CD8-positive, alpha-beta T cell (primary cell): ENCODE measurements at places on chromosomes 2 and 18. TPM values are rescaled to one million over a fixed set of nuclear protein-coding genes. Genes with fewer than 3 reads are reported as not detected.

- DNase-seq: no peak
Measured at GRCh38 chr2:189203177-189203799, 23.7 kb upstream of the COL5A2 start.

GRCh38 chr2:180322781-180323180 is 315.7 kb upstream of the CWC22 start:
- DNase-seq: no peak

- DNase-seq: no peak
Measured at GRCh38 chr2:203432811-203433210, 102.3 kb downstream of the RAPH1 start.

- DNase-seq: no peak
Measured at GRCh38 chr18:2893056-2893455, 46.2 kb downstream of the EMILIN2 start.

DNA sequence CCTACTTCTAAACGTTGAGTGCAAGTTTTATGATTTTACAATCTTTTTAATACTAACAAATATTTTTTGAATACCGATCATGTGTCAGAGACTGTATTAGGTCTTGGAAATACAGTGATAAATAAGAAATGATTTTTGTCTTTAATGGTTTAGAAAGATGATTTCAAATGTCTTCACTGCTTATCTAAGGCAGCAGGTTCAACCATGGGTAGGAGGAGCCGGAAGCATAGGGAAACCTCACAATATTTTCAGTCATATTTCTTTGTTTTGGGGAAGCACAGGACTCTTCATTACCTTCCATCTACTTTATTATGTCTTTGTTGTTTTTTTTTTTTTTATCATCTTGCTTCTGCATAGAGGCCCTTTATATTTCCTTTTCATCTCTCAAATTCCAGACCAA is 165.2 kb upstream of the EPC2 start:
- no peak for DNase-seq

DNA sequence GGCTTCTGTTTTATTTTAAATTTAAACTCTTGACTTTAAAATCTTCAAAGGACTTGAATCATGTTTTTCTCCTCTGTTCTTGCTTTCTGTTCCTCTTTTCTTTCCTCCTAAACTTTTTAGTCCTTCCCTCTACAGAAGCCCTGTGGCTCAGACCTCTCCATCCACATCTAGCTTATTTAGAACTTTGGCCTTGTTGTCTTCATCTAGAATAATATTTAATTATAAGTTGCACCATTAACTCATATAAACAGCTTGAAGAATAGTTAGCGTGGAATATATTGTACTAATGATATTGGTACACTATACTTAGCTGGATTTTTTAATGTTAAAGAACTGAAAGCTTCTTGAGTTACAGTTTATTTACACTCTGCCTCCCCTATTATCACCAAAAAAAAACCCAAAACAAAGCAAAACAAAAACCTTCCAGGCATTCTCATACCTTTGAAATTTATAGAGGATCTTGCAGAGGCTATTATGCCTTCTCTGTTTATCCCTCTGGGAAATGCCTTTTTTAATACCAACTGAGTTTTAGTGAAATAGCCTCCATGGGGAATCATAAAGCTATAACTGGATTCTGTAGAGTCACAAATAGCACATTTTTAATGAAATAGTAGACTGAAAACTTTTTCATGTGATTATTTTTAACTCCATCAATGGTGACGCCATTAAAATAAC is 9.2 kb upstream of the CCDC141 start:
- DNase-seq: no peak

GRCh38 chr2:121476684-121477083 is 54.0 kb upstream of the RNU4ATAC start:
- DNase-seq: no peak

DNA sequence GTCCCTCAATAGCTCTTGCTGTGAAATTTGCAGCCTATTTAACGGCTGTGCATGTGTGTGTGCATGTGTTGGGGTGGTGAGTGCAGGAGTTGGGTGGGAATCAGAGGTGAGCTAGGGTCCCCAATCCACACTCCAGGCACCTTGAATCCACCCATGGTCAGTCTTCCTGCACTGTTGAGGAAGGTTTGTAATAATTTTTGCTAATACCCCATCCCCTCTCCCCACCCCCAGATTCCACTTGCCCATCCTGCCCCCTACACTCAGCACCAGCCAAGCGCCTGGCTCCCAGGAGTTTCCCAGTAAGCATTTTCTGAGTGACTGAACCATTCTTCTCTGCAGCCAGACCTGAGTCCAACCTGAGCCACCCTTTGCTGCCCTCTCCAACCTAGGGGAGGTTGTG is 208.4 kb upstream of the RAB12 start:
- DNase-seq: no peak

DNA sequence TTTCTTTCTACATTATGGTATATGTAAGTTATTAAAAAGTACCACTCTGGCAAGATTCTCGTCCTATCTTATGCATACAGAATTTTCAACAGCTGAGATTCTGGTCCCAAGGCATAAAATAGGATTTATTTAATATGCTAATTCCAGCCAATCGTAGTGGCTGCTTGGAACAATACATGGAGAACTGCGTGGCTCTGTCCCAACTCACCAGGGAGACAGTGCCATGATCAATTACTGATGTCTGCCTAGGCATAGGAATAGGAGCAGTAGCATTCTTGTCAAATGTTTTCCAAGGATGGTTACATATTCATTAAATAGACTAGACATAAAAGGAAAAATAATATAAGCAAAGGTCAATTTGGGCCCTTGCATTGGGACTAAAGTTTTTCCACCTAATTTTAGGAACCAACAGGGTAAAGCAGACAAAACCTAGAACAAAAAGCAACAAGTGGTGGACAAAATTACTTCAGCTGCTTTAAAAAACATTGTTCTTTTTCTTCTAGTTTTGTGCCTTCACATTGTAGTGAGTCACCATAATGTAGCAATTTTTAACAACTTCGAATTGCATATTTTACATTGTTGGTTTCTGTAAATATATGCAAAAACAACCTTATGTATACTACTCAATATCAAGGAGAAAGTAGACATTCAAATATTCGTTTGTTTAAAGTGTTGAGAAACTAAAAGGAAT is 232.8 kb upstream of the ATP5MC3 start:
- no peak for DNase-seq

GRCh38 chr2:118098307-118099030 is 10.2 kb downstream of the INSIG2 start:
- no peak for DNase-seq

DNA sequence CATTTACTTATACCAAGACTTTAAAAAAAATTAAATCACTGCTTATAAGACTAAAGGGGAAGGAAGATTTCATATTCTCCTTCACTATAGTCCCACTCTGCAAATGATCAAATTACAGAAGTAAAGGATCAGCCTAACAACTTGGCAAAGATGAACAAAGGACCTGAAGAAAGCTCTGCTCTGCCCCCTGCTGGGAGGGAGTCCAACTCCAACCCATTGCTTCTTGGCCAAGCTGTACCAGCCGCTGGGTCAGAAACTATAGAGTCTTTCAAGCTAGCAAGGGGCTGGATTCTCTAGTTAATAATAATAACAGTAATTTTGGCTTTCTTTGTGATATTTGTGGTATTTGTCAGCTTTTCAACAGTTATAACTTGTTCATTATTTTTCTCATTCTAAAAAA is 927.0 kb upstream of the CRIM1 start:
- DNase-seq: no peak

DNA sequence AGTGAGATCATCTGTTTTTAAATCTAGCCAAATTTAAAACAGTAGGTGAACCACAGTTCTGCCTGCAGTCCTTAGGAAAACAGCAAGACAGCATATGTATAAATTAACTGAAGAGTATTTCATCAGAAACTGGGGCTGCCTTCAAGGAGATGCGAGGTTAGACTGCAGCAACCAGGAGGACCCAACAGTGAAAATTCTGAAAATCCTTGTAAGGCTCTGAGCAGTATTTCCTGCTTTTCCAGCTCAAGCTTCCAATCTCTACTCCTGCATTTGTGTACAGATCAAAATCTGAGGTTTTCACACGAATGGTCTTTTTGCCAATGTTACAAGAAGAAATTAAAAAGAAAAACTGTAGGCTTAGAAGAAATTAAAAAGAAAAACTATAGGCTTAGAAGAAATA is 43.7 kb downstream of the CERKL start:
- DNase-seq: no peak

DNA sequence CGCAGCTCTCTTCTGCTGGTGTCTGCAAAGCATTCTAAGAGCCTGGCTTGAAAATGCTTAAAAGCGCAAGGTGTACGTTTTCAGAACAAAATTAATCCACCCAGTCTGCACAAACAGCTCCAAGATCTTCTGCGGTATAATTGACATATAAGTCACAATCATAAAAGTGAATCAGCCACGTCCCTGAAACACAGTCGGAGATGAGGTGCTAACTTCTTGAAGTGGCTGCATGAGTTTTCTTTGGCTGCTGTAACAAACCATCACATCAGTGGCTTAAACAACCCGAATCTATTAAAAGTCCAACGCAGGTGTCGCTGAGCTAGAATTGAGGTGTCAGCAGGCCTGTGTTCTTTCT is 32.6 kb downstream of the ARL4C start:
- DNase-seq: no peak

DNA sequence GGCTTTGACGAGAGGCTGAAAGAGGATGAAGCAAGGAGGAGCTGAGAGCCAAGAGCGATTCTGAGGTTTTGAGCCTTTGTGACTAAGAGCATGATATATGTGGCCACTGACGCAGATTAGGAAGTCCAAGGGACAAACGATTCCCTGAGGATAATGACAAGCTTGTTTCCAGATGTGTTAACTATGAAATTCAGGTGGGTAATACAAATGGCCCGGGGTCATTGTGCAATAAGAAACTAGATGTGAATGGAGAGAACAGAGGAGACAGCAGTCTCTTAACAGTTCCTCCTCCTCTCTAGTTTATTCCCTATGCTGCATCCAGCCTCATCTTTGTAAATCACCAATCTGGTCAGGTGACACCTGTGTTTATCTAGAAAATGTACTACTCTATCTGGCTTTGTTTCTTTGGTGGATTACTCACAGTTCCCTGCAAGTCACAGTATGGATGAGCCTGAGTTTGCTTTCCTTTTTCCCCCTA is 84.2 kb downstream of the SOCS6 start:
- no peak for DNase-seq

GRCh38 chr2:69771461-69771860 is 29.5 kb downstream of the ANXA4 start:
- no peak for DNase-seq

ANKRD36C gene
- total RNA-seq: 73.4 TPM

LIMS4 gene
- not detected for total RNA-seq

IL1RL1 gene
- not detected for total RNA-seq

BOLL gene
- total RNA-seq: not detected

VSNL1 gene
- total RNA-seq: not detected

NGEF gene
- not detected for total RNA-seq

EMX1 gene
- not detected for total RNA-seq
